ENCODE measurements at places on chromosomes 1 and 21. TPM values are rescaled to one million over a fixed set of nuclear protein-coding genes. Genes with fewer than 3 reads are reported as not detected.

GRCh38 chr1:234645474-234645953 lies 35.5 kb upstream of the IRF2BP2 start:
- no peak for DNase-seq

CR1 gene
- 0.88 TPM for total RNA-seq

GRCh38 chr1:30472009-30472408 lies 251.4 kb downstream of the MATN1 start:
- DNase-seq: no peak

- no peak for DNase-seq
Observed at GRCh38 chr1:19121192-19121591, 88.9 kb downstream of the UBR4 start.

- DNase-seq: no peak
Observed at GRCh38 chr1:187476671-187477070, 647.9 kb downstream of the PLA2G4A start.
